ENCODE measurements at places on chromosomes 3 and 15.

GRCh38 chr3:58323529-58324390 lies 8.9 kb upstream of the PXK start:
- no peak for DNase-seq

DNA sequence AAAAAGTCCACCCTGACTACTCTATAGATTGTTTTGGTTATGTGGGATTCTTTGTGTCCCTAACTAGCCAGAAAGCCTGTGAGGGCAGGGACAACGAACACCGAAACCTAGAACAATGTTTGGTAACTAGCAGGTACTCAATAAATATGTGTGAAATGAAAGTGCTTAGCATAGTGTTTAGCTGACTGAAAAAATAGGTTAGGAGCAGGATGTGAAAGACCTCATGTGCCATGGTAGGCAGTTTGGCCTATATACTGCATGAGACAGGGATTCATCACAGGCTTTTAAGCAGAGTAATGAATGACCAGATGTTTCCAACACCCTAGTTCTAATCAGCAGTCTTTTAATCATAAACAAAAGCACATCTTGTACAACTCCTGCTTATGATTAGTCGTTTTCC lies 64.2 kb downstream of the MYO5A start:
- DNase-seq = no peak

DNA sequence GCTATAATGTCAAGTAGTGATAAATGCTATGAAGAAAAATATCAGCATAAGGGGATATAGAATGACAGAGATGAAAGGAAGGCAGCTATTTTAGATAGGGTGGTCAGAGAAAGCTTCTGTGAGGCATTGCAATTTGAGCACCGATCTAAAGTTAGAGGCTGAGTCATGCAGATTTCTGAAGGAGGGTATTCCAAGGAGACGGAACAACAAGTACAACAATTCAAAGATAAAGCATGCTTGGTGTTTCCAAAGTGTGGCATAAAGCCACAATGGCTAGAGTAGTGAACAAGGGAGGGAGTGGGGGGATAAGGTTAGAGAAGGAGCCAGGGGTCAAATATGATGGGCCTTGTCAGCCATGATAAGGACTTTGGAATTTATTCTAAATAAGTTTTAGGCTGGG lies 71.9 kb downstream of the PFN2 start:
- DNase-seq = no peak

- no peak for DNase-seq
These were observed 408.6 kb downstream of the GBE1 start for GRCh38 chr3:81352867-81353266.

DNA sequence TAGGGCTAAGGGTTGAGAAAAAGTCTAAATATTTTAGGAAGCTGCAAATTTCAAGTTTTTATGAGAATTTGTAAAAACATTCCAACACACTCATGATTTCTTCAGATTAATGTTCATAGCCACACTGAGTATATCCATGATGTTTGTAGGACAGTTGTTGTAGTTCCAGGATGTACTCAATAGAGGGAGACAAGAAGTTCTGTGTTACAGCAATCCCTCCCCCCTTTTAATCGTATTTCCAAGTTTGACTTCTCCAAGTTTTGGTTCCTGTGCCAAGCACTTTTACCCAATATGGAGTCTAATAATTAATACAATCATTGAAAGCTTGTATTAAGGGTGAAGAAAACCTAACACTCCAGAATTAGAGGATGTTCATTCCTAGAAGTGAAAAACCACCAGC lies 143.4 kb downstream of the FEZF2 start:
- DNase-seq = no peak

- DNase-seq = no peak
These were observed 78.6 kb downstream of the MDFIC2 start for GRCh38 chr3:70233812-70234211.

GRCh38 chr3:194736896-194737600 lies 51.4 kb downstream of the FAM43A start:
- no peak for DNase-seq

GRCh38 chr15:98442379-98442833 lies 205.9 kb upstream of the IGF1R start:
- DNase-seq = no peak

Data from activated CD4-positive, CD25-positive, alpha-beta regulatory T cell (primary cell).